ENCODE measurements at places on chromosomes 5 and 9.
A peak's percentile ranks its signal among the peaks of the same experiment; 100 is the strongest.

DNA sequence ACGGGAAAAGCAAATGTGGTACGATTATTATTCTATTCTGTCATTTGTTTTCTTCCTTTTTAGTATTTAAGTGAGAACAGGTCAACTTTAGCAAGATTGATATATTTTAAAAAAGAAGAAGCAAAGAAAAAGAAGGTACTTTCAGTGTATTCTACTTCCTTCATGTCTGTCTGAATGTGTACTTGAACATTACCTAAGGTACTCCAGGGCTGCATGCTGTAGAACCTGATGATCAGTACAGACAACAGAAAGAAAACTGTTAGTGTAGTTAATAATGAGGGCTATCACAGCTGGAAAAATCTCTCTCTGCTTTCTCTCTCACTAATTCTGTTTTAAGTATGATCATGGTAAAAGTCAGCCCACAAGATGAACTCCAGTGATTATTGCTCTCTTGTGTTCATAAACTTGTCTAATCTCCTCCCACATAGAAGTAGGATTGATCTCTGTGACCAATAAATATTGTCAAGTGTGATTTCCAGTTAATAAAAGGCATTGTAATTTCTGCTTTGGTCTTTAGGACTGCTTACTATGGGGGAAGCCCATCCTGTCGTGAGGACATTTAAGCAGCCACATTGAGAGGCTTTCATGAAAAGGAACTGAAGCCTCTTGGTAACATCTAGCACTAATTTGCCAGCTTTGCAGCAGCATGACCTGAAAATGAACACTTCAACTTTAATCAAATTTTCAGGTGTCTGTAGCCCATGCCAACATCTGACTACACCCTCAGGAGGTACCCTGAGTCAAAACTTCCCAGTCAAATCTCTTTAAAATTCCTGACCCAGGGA lies 864.0 kb upstream of the ACO1 start:
- DNase-seq, result no peak

DNA sequence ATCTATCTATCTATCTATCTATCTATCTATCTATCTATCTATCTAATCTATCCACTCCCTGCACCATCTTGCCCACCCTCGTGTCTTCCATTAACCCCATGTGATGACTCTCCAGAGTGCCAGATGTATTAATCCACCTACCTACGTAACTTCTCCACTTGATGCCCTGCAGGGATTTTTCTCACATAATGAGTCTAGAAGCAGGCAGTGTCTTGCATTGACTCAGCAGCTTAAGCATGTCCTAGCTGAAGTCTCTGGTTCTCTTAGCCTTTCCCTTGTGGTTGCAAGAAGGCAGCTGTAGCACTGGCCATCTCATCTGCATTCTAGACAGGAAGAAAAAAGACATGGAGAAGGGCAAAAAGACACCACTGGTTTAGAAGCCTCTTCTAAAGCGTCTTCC lies 96.7 kb upstream of the ALDH1B1 start:
- DNase-seq, result no peak

GRCh38 chr5:56871777-56872176 lies 37.6 kb upstream of the SETD9 start:
- DNase-seq, result no peak

GRCh38 chr9:138063785-138064184 lies 186.2 kb downstream of the CACNA1B start:
- no peak for DNase-seq

DNA sequence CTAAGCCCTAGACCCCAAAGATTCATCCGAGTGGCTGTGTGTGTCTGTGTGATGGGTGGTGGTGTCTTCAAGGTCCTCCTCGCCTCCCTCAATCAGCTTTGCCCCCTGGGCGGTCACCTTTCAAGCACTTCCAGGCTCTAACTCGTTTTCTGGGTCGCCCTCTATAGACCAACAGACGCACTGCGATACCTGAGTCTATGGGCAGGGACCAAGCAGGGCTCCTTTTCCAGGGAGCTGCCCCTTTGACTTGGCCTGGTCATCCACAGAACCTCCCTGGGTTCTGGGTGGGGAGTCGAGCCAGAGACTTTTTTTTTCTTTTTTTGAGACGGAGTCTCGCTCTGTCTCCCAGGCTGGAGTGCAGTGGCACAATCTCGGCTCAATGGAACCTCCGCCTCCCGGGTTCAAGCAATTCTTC lies 1.1 kb downstream of the SLC27A4 start:
- peak; percentile 78 for DNase-seq

Data from EL (cell line).